ENCODE measurements at places on chromosomes 11 and 22.

- no peak for DNase-seq
Observed at GRCh38 chr11:26842478-26843282, 120.8 kb upstream of the SLC5A12 start.

GRCh38 chr22:28034145-28034759 is 115.2 kb upstream of the PITPNB start:
- no peak for DNase-seq

DNA sequence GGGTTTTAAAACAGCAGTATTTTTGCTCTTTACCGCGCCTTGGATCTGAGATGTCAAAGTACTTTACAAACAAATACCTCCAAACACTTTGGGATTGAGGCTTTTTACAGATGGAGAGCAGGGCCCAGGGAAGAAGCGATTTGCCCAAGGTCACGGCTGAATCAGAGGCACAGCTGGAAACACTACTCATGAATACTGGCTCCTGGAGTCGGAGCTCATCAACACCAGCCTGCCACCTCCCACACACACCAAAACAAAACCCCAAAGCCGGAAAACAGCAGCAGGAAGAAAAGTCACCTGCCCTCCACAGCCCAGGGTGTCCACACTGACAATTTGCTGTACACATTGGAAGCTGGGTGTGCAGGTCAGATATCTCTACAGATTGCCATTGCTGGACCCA is 339.4 kb downstream of the CADM1 start:
- DNase-seq, result no peak

GRCh38 chr22:40218723-40219294 is 41.1 kb downstream of the TNRC6B start:
- DNase-seq, result no peak

- no peak for DNase-seq
Observed at GRCh38 chr22:47054231-47055072, 292.0 kb downstream of the TBC1D22A start.

DNA sequence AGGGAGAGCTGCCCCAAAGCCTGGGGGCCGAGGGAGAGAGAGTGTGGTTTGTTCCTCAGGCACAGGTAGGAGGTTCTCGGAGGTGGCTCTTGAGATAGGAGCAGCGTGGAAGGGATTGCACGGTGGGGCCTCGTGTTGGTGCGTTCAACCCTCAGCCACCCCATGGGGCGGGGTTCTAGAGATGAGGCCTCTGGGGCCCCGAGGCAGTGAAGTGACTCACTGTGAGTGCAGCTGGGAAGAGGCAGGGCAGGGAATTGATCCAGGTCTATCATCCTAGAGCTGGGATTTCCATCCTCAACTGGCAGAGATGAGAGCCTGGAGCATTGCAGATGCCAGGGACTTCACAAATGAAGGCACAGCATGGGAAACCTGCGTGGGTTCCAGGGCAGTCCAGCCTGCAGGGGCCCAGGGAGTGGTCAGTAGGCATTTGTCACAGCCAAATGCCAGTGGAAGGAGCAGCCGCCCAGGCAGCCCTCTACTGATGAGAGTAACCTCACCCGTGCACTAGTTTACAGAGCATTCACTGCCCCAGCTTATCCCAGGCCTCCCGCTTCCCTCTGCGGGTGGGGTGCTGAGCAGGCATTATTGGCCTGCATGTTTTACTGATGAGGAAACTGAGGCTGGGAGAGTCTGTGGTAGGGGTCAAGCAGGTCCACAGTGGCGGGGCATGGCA is 5.1 kb upstream of the SMARCB1 start:
- no peak for DNase-seq

Data from activated CD4-positive, CD25-positive, alpha-beta regulatory T cell treated with anti-CD3 and anti-CD28 coated beads, Interleukin-2, amount 50 U/mL, for 16 hours (primary cell).